MCF 10A (cell line): ENCODE measurements at places on chromosomes 16 and 17. TPM values are rescaled to one million over a fixed set of nuclear protein-coding genes. Genes with fewer than 3 reads are reported as not detected.
A peak's percentile ranks its signal among the peaks of the same experiment; 100 is the strongest.

GRCh38 chr17:18025241-18025944 lies 13.6 kb downstream of the ATPAF2 start:
- peak; percentile 87 for DNase-seq

DNA sequence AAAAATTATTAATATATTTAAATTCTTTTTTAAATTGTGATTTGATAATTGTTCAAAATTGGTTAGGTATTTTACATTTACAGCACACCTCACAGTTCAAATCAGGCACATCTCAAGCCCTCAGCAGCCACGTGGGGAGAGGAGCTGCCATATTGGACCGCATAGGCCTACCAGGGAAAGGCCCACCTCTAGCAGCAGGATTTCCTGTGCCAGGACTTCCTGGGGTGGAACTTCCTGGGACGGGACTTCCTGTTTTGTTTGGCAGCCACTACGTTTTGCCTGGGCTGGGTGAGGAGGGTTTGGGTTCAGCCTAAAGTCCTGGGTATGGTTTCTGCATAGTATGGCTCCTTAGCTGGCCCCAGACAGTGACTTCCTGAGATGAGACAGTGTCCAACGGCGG lies 298.5 kb upstream of the FOXF1 start:
- DNase-seq, result no peak

GRCh38 chr17:80831491-80831890 lies 160.2 kb upstream of the CHMP6 start:
- DNase-seq, result no peak

- no peak for DNase-seq
These were observed 71.1 kb downstream of the TMEM114 start for GRCh38 chr16:8519179-8519578.

- no peak for DNase-seq
These were observed 65.3 kb upstream of the PLCG2 start for GRCh38 chr16:81713796-81714195.

GRCh38 chr16:10180771-10181163 lies 1.5 kb downstream of the GRIN2A start:
- no peak for DNase-seq

GRCh38 chr17:27380551-27380950 lies 75.7 kb upstream of the KSR1 start:
- peak; percentile 13 for DNase-seq

- no peak for DNase-seq
These were observed 16.0 kb upstream of the RASL10B start for GRCh38 chr17:35715416-35715815.

DNA sequence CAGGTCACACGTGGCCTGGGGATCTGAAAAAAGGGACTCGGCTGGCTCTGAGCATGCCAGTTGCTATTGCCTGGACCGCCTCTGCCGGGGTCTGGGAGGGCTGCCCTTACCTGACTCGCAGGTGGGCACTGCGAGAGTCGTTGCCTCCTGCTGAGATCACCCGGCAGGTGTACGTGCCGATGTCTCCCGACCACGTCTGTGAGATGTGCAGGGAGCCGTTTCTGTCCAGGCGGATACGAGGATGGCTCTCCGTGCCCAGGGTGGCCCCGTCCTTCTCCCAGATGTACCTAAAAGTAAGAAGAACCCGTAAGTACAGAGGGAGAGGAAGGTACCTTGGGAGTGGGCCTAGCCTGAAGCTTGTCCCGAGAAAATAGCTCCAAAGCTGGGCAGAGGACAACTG lies 112.0 kb upstream of the CDC42EP4 start:
- no peak for DNase-seq

GRCh38 chr17:80528536-80528935 lies 16.1 kb upstream of the RPTOR start:
- no peak for DNase-seq

DNA sequence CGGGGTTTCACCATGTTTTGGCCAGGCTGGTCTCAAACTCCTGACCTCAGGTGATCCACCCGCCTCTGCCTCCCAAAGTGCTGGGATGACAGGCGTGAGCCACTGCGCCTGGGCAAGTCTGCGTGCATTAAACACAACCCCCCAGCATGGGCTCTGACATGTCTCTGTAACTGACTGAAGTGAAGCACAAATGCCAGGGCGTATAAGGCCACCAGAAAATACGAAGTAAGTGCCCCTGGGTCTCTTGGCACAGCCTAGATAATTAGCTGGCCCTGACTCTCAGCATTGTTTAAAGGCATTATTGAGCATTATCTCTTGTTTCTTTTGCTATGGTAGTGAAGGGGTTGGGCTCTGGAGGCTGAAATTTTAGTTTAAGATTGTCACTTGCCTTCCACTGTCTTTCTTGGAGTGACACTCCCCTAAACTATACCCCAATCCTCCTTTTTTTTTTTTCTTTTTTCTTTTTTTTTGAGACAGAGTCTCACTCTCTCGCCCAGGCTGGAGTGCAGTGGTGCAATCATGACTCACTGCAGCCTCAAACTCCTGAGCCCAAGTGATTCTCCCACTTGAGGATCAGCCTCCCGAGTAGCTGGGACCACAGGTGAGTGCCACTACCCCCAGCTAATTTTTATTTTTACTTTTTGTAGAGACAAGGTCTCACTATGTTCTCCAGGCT lies 8.2 kb upstream of the SEC14L1 start:
- peak; percentile 71 for DNase-seq

DNA sequence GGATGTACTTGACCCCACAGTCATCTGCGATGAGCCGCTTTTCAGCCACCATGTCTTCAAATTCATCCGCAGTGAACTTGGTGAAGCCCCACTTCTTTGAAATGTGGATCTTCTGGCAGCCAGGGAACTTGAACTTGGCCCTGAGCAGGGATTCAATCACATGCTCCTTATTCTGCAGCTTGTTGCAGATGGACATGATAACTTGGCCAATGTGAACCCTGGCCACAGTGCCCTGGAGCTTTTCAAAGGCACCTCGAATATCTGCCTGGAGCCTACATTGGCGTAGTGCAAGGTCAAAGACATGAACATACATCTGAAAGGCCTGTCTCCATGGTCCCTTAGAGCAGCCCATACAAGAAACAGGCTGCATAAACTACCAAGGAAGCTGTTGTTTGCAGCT lies 1.8 kb upstream of the TENT4B start:
- no peak for DNase-seq

DNA sequence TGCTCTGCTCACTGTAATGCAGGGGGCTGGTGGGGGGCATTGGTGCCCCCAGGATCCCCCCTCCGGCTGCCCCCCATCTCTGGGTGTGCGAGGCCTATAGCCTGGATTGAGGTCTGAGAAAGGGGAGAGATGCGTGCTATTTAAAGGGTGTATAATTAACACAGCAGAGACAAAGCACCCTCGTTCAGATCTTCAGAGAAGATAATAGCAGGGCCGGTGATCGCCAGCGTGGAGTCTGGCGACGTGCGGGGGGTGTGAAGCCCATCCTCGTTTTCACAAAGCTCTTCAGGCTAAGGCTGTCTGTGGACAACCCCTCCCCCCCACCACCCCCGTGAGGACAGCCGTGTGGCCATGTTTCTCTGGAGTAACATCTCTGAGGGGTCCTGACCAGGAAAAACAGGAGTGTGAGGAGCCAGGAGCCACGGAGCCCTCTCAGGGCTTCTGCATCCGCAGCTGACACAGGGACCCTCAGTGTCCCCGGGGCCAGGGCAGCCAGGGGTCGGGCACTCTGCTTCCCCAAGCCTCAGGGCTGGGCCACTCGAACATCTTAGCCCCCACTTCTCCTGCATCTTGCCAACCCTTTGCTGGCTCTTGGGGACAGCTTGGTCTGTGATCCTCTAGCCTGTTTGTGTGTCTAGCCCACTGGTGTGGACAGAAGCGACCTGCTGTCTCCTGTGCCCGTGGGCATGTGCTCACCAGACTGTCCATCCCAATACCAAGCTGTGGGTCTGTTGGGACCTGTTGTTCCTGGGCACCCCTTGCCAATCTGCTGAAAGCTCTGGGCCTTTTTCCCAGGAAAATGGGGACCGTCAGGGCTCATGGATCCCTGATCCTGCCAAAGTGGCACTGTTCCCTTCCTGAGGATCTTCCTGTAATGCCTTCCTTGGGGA lies 58.9 kb downstream of the BAIAP2 start:
- no peak for DNase-seq

Gene EVPLL
- total RNA-seq, result 0.70 and 0.88 TPM in 2 replicates

Gene CPPED1
- 13.8 and 16.6 TPM in 2 replicates for total RNA-seq

Gene NPIPB2
- total RNA-seq, result 17.2 and 17.4 TPM in 2 replicates
